Foreskin fibroblast (primary cell): ENCODE measurements at places on chromosomes 6 and 20.
A peak's percentile ranks its signal among the peaks of the same experiment; 100 is the strongest.

- no peak for DNase-seq
Measured at GRCh38 chr6:1254326-1254725, 57.6 kb upstream of the FOXQ1 start.

DNA sequence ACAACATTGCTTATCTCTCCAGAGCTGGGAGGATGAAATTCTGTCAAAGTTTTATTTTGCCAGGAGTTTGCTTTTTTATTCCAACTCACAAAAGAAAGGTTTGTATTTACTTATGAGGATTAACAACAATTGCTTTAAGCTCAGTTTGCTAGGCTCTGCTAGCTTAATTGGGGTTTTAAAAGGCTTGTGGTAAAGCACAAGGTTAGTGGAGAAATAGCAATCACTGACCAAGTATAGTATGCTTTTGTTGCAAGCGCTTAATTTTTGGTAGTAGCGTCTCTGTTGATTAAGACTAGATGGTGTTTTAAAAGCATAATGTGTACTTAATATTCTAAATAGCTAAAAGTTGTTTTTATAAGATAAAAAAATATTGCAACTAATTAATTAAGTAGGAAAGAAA is 45.7 kb downstream of the TINAG start:
- DNase-seq: no peak

GRCh38 chr6:117918454-117918853 is 11.4 kb downstream of the SLC35F1 start:
- no peak for DNase-seq

DNA sequence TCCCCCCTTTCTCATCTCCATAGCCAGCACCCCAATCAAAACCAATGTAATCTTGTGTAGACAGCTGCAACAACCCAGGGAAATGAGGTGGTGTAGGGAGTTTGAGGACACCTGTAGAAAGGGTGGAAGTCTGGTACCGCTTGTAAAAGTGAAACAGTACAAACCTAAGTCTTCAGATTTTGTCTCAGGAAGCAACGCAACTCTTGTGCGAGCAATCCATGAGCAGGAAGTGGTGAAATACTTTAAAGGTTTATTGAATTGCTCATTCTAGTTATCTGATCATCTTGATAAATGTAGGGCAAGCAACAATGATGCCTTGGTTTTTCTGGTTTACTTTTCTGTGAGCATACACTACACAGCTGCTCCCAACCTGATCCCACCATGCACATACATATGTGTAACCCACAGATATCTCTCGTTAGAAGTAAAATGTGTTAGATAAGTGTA is 71.1 kb upstream of the THEMIS start:
- DNase-seq: peak; percentile 37

DNA sequence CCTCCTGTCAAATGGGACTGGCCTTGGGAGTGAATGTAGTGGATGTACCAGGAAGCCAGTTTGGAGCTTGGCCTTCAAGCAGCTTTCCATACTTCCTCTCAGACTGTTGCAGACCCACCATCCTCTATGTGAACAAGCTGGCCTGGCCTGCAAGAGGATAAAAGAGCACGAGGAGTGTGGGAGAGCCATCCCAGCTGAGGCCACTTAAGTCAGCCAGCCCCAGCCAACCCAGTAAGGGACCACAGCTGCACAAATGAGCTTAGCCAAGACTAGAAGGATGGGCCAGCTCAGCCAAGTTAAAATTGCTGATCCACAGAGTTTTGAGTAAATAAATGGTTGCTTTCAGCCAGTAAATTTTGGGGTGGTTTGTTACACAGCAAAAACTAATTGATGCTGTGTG is 156.9 kb upstream of the SOX4 start:
- no peak for DNase-seq

- DNase-seq: no peak
Measured at GRCh38 chr6:92806254-92806653, 613.1 kb downstream of the EPHA7 start.

DNA sequence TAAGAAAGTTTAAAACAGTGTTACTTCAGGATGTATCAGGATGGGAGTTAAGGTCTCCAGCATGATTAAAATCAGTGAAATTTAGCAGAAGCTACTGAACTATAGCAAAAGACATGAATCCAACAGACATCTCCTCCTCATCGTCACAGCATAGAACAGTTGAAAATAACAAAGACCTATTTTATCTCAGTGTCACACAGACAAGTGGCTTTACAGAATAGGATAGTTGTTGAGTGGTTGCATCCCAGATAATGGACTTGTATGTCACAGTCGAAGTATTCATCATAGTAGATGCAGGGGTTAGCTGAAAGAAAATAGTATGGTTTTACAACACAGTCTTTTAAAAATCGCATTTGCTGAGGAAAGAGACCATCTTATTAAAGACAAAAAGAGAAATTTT is 31.2 kb downstream of the CRISP1 start:
- no peak for DNase-seq
